ENCODE measurements at places on chromosomes 16 and 17. TPM values are rescaled to one million over a fixed set of nuclear protein-coding genes. Genes with fewer than 3 reads are reported as not detected.

- no peak for DNase-seq
Measured at GRCh38 chr16:48605518-48606110, 4.4 kb downstream of the N4BP1 start.

GRCh38 chr17:16106161-16106891 lies 106.7 kb downstream of the TTC19 start:
- no peak for DNase-seq

DNA sequence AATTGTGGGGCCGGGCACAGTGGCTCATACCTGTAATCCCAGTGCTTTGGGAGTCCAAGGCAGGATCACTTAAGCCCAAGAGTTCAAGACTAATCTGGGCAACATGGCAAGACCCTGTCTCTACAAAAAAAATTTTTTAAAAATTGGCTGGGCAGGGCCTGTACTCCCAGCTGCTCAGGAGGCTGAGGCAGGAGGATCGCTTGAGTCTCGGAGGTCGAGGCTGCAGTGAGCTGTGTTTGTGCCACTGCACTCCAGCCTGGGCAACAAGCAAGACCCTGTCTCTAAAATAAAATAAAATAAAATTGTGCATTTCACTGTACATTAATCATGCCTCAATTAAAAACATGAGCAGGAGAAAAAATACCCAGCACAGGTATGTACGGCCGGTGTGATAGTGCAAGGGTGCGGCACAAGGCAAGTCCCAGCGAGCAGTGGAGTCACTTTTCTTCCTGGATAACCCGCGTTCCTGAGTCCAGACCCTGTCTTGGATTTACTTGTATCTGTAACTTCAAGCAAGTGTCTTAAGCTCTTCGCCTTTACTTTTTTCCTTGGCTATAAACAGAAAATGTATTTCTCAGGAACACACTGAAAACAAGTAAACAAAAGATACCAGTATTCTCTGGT lies 11.4 kb downstream of the ZDHHC7 start:
- DNase-seq = no peak

The LPO gene
- not detected for total RNA-seq

- DNase-seq = no peak
Measured at GRCh38 chr16:50469121-50469743, 79.0 kb upstream of the NKD1 start.
